Right renal pelvis (tissue), 4 donors: ENCODE measurements at places on chromosomes 5 and 9. TPM values are rescaled to one million over a fixed set of nuclear protein-coding genes. Genes with fewer than 3 reads are reported as not detected.

GRCh38 chr5:138930371-138931097 is 55.4 kb upstream of the LRRTM2 start:
- no peak for DNase-seq

DNA sequence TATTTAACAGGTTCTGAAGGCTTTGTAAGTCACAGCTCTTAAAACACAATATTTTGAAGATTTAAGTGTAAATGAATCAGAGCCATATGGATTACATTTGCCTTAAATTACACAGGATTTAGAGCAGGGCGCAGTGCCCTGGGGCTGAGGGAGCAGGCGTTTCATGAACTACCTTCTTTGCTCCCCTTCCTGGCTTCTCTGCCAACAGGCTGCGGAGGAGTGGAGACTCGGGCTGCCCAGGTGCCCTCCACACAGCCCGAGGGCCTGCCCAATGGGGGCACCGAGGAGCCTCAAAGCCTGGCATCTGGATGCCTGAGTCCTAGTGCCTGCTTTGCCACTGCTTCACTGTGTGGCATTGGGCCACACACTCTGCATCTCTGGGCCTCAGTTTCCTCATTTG is 90.6 kb upstream of the HAND1 start:
- DNase-seq: no peak

DNA sequence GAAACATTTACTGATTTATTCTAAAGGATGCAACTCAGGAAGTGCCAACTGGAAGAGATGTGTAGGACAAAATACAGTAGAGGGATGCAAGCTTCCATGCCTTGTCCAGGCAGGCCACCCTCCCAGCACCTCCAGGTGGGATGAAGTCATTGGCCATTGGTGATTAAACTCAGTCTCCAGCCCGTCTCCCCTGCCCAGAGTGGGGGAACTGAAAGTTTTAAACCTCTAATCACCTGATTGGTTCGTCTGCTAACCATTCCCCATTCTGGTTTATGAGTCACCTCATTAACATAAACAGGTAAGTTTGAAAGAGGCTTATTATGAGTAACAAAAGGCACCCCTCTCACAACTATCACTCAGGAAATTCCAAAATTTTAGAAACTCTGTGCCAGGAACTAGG is 8.1 kb downstream of the TNFAIP8 start:
- no peak for DNase-seq

- no peak for DNase-seq
These were observed 108.1 kb upstream of the SPRY4 start for GRCh38 chr5:142432961-142433360.

GRCh38 chr9:109974143-109974917 is 194.3 kb downstream of the PALM2AKAP2 start:
- DNase-seq: no peak

PCDHB9 gene
- polyA plus RNA-seq: 3.2 TPM

DNA sequence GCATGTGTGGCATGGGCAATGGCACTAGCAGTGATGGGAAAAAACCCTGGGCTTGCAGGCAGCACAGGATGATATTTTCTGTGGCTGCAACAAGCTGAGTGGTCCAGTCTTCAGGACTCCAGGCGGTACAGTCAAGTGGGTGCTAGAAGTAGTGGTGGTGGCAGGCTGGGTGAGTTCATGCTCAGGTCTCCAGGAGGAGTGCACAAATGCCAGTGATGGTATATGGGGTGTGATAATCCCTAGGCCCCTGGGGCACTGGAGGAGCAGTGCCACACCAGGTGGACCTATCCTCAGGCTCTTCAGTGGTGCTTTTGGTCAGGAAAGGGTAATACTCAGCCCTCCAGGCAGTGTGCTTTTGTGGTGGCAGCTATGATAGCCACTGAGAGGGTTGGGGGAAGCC is 496.4 kb downstream of the PRR16 start:
- DNase-seq: no peak

DNA sequence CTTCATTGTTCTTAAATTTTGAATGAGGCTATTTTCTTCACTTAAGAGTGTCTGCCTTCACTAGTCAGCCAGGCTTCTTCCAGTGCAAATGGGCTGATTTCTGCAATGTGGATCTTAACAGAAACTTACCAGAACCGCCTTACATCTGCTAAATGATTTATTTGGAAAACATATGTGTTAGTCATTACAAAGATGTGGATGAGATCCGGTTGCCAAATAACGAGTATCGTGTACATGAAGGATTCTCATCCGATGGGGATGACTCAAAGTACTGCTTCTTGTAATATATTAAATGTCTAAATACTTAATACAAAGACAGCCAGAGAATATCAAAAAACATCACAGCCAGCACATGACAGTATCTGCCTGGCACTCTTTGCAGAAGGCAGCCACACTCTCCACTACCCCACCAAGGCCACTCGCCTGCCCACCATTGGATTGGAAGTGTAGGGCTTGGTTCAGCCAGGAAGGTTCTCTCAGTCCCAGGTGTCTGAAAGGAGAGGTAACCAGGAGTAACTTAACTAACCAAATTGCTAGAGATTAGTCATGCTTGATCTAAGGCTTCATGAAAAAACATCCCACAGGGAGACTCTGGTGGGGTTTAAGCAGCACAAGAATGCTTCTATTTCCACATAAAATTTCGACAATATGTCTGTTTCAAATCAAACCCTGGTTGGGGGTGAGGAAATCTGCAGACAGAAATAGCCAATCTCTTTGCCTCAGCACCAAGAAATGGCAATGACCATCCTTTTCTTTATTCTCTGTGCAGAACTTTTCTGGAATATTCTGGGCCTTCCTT is 174.8 kb downstream of the GADD45G start:
- DNase-seq: no peak

- no peak for DNase-seq
These were observed 27.5 kb upstream of the BOD1 start for GRCh38 chr5:173643964-173644363.
